ENCODE measurements at places on chromosomes 6 and 20.

GRCh38 chr6:101582792-101583191 is 189.3 kb downstream of the GRIK2 start:
- no peak for DNase-seq

DNA sequence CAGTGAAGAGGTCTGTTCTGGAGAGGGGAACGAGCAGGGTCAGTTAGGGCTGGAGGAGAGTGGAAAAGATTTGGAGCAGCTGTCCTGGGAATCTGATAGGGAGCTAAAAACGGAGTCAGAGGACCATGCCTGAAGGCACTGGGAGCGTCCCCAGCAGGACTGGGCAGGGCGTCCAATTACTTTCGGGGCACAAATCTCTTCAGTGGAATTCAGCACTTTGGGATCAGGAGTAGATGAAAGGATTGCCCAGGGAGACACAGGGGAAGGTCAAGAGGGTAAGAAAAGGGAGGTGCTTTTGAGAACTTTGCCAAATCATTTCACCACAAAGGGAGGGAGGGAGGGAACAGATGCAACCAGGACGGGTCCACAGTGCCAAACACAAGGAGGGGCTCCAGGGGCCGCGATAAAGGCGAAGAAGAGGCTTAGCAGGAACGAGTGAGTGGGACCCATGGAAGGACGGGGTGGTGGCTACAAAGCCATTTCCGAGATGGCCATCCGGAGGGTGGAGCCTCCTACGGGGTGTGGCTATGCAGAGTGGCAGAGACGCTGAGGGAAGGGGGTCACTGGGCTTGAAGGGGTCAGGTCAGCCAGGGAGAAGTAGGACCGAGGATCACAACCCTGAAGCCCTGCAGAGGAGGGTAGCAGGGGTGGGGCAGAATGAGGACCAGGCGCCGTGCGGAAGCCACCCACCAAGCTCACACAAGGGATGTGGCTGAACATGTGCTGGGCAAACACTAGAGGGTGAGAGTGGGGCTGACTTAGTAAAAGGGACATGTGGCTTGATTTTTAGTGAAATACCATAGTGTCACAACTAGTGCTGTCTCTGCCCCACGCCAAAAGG is 180.0 kb upstream of the RREB1 start:
- no peak for DNase-seq

GRCh38 chr6:143569040-143569439 is 57.5 kb upstream of the FUCA2 start:
- DNase-seq, result no peak

- no peak for DNase-seq
Measured at GRCh38 chr20:63043348-63044203, 36.8 kb upstream of the BHLHE23 start.

DNA sequence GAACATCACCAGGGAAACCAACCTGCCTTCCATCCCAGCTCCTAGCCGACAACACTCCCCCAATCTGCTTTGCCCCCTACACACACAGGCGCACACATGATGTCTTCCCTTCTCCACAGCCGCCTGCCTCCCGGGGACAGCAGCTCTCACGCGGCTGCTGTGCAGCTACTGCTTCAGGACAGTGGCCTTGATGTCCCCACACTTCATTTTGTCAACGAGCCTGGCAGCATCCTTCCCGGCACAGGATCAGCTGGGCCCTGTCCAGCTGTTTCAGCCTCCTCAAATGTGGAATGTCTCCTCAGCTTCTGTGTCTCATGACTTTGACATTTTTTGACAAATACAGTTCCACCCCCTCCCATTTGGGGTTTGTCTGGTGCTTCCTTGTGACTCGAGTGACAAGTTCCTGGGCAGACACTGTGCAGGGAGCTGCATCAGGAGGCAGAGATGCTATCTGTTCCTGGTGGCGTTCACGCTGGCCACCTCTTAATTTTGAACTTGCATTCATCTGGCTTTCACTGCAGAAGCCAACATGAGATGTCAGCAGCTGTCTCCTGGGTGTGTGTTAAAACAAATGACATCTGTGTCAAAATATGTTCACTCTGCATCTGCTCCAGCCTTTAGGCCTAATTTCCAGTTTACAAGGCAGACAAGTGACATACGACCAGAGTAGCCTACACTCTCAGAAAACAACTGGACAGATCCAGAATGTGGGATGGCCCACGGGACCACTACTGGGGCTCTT is 57.2 kb downstream of the GINS1 start:
- DNase-seq, result no peak

- DNase-seq, result no peak
Measured at GRCh38 chr6:140046016-140046632, 671.7 kb upstream of the CITED2 start.

GRCh38 chr6:52231406-52232127 is 12.7 kb downstream of the IL17F start:
- DNase-seq, result no peak

- no peak for DNase-seq
Measured at GRCh38 chr6:3887150-3887700, 38.1 kb downstream of the FAM50B start.

DNA sequence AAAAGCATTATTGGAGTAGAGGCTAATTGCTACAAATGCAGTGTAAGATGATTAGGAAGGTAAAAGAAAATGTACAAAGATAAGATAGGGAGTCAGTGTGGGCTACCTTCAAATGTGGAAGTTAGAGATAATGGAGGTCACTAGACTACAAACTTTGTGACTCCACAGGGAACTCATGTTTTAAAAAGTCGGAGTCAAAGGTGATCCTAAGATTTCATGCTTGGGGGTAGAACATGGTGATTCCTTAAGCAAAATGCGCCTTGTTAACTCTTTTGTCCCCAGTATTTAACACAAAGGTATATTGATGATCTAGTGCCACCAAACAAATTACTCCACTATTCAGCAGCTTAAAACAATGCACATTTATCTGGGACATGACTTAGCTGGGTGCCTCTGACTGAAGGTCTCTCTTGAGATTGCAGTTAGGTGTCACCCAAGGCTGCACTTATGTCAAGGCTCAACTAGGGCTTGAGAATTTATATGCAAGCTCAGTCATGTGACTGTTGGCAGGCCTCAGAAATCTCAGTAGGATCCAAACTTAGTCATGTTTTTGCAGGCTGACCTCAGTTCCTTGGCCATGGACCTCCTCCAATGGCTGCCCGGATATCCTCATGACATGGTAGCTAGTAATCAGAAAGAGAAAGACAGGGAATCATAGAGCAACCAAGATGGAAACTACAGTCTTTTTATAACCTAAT is 11.4 kb upstream of the SNX9 start:
- no peak for DNase-seq

- no peak for DNase-seq
Measured at GRCh38 chr6:47076422-47077344, 34.6 kb upstream of the ADGRF1 start.

DNA sequence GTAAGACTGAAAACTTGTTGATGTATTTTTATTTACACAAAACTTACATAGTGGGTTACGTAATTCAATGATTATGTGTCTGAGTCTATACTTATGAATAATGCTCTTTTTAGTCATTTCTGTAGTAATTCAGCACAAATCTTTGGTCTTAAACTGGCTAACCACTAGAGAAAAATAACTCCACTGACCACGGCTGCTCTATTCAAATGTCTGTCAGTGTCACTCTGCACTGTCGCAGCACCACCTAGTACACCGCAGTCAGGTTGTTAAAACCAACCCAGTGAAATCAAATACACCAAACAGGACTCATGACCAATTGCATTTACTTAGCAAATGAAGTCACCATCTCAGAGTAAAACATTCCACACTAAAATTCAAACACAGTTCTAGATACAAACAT is 93.5 kb upstream of the CCDC28A start:
- DNase-seq, result no peak

DNA sequence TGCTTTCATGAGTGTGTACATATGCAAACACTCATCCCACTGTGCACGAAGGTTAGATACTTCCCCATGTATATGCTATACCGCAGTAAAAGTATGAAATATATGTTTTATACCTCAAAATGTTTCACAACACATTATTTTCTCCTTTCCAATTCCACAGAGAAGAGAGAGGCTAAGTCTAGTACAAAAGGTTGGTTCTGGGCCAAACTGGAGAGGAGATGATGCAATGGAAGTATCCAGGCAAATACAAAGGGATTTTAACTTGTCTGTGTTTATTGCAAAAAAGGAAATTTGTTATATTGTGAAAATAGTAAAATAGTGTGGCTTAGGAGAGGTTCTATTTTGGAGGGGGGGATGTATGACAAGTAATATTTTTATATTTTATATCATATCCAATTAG is 112.6 kb downstream of the PLCB1 start:
- DNase-seq, result no peak

DNA sequence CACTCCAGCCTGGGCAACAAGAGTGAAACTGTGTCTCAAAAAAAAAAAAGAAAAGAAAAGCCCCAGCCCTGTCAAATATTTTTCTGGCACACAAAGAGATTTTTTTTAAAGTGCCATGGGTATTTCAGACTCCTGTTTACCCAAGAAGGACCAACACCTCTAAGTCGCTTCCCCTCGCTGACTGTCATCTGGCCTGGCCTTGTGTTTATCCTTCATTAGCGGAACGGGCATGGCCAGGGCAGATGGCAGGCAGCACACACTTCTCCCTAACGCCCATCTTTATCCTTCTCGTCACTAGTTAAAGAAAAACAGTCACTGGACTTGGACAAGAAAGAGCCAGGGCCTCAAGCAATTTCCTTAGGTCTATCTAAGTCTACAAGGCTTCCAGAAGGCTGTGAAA is 7.3 kb upstream of the CBFA2T2 start:
- DNase-seq, result peak; percentile 20

GRCh38 chr20:1665345-1665744 is 7.8 kb upstream of the SIRPG start:
- DNase-seq, result no peak

DNA sequence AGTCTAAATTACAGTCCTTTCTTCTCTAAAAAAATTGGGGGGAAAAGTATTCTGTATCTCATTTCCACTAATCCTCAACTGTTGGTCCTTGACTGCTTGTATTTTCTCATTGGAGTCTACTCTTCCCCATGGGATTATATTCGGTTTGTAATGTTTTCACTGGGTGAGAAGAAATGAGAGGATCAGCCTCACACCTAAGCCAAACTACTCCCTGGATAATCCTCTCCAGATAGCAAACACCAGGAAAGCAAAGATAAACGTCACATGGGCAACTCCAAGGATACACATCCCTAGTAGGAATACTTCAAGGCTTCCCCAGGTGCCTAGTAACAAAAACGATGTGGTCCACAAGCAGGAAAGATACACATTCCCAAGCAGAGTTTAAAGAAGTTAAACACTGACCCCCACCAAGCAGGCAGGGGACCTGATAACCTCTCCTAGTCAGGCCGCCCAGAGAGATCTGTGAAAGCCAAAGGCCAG is 53.9 kb upstream of the SOX4 start:
- no peak for DNase-seq

- DNase-seq, result no peak
Measured at GRCh38 chr6:166395778-166396177, 13.0 kb upstream of the MPC1 start.
